ENCODE measurements at places on chromosomes 3 and 15.
A peak's percentile ranks its signal among the peaks of the same experiment; 100 is the strongest.

DNA sequence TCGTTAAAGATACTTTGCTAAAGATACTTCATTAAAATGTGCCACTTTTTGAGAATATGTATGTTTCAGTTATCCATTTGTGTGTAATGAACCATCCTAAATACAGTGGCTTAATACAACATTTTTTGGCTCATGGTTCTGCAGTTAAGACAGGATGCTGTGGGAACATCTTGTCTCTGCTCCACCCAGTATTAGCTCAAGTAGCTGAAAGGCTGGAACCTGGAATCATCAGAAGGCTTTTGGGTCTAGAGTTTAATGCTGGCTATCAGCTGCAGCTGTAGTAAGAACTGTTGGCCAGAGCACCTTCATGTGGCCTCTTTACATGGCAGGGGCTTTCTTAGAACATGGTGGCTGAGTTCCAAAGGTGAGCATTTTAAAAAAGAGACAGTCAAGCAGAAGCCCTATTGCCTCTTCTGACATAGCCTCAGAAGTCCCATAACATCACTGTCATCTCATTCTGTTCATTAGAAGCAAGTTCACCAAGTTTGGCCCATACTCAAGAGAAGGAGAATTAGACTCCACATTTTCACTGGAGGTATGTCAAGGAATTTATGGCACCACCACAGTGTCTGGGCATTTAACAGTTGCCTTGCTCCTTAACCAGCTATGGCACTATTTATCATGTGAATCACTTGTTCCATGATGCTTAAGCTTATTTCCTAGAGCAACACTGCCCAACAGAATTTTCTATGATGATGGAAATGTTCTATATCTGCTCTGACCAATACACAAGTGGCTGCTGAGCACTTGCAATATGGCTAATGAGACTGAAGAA, 70.4 kb upstream of the PDZRN3 start:
- no peak for DNase-seq

DNA sequence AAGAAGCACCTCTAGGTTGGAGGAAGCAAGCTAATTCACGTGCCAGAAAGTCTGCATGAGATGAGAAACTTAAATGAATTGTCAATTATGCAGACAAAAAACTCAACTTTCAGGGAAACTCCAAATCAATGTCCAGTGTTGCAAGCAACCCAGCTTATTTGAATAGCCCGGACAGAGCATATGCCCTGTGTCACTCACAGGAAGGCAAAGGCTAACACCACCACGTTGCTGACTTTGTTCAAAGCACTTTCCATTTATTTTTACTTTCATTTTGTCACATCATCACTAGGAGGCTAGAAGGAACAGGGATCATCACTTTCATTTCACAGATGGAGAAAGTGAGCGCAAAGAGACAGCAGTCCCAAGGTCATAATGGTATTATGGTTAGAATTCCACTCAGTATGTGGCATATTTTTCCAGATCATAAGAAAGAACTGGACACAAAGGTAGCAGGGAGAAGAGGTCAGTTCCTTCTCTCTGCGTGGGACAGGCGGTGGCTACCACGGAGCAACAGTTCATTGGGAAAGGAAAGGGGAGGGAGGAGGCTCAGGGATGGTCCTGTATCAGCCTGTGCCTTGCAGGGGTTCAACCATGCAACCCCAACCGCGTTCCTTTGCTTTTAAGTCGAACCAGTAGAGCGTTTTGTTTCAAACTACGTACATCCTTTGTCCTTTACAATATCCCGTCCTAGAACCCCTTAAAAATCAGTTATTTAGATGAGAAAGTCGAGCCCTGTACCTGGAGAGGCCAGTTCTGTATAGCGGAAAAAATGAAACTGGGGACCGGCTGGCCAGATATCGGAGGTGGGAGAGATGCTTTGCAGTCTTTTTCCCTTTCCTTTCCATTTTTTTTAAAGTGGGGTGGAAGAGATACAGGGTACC, 1.1 kb downstream of the HEG1 start:
- DNase-seq: peak; percentile 90

- DNase-seq: no peak
Measured at GRCh38 chr3:184559336-184559735, 2.2 kb upstream of the EPHB3 start.

DNA sequence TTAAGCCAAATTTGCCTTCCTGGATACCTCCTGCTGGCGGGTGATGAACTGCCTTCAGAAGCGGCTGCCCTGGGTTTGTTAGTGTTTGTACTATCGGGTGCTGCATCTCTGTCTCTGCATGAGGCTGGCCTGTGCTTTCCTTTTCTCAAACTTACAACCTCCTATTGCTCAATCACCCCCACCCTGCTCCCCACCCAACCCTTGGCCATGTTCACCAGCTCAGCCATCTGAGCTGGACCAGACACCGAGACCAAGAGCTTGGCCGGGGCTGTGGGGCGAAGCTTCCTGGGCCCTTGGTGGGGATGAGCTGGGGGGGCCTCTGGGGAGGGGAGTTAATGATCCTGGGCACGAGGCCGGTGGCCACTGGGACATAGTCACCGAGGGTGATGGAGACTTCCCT, 16.8 kb upstream of the FBLN2 start:
- no peak for DNase-seq

DNA sequence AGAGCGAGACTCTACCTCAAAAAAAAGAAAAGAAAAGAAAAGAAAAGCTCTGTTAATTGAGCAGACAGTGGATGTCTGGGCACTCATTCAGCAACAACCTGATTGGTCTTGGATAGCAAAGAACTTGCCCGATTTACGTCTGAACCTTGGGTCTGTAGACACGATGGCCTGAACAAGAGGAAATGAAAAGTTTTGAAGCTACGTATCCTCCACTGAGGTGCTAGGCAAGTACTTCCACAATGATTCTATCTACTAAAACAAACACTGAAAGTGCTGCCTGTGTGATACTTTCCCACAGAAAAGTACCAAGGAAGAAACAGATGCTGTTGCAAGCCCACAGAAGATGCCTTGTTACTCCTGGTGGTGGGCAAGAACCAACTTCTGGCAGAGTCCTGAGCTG, 21.8 kb upstream of the MUSTN1 start:
- no peak for DNase-seq

- DNase-seq: no peak
Measured at GRCh38 chr15:99406716-99407487, 155.6 kb downstream of the LRRC28 start.

- no peak for DNase-seq
Measured at GRCh38 chr3:130961458-130961857, 65.2 kb downstream of the ASTE1 start.

- no peak for DNase-seq
Measured at GRCh38 chr3:152196782-152197181, 71.9 kb upstream of the MBNL1 start.
